ENCODE measurements at places on chromosomes 6 and 20.

- no peak for DNase-seq
Observed at GRCh38 chr20:43650997-43651525, 15.9 kb upstream of the MYBL2 start.

DNA sequence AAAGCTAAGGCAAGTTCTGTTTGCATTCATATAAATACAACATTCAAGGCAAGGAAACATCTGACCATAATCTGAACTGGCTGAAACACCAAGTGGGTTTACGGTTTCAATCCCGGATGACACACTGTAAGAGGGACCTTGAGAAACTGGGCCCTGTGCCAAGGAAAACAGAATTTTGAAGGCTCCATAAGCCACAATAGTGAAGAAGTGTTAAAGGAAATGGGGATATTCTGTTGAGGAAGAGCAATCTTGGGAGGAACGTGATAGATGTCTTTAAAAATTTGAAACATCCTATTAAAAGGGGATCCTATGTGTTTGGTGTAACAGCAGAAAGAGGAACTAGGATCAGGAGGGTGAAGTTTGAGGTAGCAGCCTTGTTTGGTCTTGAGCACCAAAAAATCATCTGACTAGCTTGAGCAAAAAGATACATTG is 82.4 kb upstream of the TAB2 start:
- DNase-seq = no peak

DNA sequence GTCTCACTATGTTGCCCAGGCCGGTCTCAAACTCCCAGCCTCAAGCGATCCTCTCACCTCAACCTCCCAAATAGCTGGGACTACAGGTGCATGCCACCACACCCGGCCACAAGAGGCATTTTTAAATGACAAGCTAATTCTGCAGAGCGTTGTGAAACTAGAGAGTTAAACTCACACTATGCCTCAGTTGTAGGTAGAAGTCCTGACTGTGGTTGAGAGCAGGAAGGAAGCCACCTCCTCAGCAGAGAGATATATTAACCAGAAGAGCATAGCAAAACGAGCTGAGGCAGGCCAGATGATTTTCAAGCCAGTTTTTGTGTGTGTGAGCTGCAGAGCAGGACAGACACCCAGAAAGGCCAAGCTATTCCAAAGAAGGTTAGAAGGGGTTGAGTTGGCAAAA is 150.3 kb downstream of the MBOAT1 start:
- no peak for DNase-seq

- peak; percentile 40 for DNase-seq
Observed at GRCh38 chr6:159042003-159042825, 2.6 kb downstream of the TAGAP start.

GRCh38 chr20:56788041-56788670 is 159.1 kb downstream of the TFAP2C start:
- DNase-seq = no peak

GRCh38 chr6:137964876-137965275 is 97.8 kb downstream of the TNFAIP3 start:
- DNase-seq = no peak

GRCh38 chr6:150189122-150189521 is 46.3 kb downstream of the PPP1R14C start:
- no peak for DNase-seq

- DNase-seq = no peak
Observed at GRCh38 chr20:38248133-38248532, 12.4 kb downstream of the KIAA1755 start.

GRCh38 chr20:36666181-36666740 is 20.3 kb upstream of the SLA2 start:
- DNase-seq = no peak

GRCh38 chr6:109339906-109340678 is 42.2 kb downstream of the CD164 start:
- DNase-seq = no peak

DNA sequence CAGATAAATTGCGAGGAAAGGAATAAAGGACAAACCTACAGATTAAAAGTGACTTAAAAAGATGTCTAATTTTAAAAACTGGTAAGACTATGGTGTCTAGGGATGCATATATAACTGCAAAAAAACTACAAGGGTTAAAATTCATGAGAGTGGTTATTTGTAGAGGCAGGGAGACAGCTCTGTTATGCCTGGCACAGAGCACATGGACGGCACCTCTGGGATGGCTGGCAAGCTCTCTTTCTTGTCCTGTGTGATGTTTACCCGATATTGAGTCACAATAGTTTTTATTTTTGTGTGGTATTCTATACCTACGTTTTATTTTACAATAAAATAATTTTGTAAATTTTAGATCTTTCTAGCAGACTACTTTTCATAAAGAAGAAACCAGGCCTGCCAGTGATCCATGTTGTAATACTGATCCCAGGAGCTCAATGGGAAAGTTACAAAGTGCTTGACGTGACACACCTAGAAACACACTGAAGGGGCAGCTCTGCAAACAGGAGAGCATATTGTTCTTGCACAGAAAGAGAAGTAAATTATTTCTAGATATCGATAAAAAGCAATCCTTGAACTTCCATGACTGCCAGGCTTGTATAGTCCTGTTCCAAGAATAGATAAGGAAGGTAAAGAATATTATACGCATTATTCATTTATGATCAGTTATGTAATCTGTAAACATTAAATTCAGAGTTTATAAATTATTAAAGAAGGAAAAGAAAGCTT is 290.0 kb downstream of the PTPRK start:
- no peak for DNase-seq

DNA sequence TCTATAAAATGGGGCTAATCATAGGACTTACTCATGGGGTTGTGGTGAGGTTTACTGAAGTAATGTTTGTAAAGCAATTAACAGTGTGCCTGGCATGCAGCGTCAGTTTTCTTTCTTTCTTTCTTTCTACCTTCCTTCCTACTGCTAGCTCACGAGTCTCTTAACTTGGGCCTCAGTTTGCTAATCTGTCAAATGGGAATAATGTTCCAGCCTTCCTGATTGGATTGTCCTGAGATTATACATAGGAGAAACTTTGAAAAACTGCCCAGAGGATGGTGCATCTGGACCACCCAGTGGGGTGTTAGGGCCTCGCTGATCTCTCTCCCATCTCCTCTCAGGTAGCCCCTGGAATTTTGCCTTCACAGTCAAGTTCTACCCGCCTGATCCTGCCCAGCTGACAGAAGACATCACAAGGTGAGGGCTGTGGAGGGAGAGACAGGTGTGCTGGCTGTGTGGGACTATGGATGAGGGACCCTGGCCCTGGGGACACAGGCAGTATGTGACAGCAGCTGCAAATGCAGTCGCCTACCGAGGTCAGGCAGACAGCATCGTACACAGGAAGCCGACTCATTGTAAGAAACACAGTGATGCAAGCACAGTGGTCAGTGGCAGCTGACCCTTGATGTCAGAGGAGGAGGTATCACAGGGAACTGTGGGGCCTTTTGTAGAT is 27.5 kb downstream of the EPB41L1 start:
- no peak for DNase-seq

GRCh38 chr6:42898891-42899361 is 16.9 kb upstream of the PTCRA start:
- no peak for DNase-seq

DNA sequence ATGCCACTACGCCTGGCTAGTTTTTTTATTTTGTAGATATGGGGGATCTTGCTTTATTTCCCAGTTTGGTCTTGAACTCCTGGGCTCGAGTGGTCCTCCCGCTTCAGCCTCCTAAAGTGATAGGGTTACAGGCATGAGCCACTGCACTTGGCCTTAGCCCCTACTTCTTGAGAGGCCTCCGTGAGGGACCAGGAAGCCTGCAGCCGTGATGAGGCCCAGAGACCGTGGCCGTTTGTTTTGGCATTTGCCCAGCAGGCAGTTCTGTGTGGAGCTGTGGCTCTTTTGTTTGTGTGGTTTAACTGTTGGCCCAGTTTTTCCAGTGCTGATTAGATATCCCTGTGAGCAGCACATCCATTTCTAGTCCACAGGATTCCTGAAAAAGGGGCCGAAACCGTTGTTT is 39.8 kb downstream of the SRSF3 start:
- DNase-seq = no peak

DNA sequence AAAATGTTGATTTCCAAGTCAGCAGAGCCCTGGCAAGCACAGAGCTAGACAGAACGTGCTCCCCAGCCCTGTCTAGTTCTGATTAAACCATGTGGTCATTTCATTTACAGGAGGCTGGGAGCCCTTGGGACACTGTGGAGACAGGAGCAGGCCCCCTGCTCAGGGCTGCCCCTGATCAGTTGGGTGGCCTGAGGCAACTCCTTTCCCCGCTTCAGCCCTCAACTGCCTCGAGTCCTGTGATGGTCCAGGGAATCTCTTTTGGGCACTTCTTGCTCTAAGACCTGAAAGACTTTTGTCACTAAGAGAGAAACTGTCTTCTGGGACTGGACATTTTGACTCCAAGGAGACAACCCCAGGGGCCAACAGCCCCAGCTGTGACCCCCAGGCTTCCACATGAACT is 13.5 kb downstream of the DYNLRB1 start:
- no peak for DNase-seq

DNA sequence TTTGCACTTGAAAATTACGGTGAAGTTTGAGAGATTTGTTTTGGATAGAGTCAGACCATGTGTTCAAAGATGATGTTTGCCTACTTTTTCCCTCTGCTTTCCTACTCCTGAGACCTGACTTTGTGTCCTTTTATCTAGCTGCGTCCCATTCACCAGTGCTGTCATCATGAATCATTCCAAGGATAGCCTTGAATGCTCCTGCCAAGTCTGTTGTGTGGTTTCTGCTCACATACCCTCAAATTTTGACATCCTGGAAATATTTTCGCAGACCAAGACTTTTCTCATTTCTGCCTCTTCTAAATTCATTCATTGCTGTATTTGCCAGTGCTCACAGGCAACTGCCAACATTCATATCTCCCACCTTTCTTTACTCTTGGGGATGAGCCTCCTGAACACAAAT is 175.9 kb upstream of the SCGN start:
- no peak for DNase-seq

- no peak for DNase-seq
Observed at GRCh38 chr20:33445881-33446625, 2.5 kb upstream of the SNTA1 start.

DNA sequence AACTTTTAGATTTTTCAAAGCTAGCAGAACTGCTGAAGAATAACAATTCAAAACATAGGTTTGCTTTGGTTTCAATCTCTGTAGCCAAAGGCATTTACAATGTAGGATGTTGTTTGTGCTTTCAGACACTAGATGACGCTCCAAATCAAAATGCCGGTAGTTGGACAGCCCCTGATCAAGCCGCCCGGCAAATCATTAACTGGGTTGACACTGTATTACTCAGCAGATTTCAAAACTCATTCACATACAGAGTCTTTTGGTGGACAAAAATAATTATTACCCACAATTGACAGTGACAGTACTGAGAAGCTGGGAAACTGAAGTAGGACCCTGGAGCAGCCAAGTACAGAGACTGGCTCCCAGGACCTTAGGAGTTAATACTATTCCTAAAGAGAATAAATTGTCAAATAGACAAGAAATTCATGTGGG is 21.3 kb upstream of the HFE start:
- no peak for DNase-seq

- DNase-seq = no peak
Observed at GRCh38 chr6:46996860-46997641, 45.1 kb downstream of the ADGRF1 start.

DNA sequence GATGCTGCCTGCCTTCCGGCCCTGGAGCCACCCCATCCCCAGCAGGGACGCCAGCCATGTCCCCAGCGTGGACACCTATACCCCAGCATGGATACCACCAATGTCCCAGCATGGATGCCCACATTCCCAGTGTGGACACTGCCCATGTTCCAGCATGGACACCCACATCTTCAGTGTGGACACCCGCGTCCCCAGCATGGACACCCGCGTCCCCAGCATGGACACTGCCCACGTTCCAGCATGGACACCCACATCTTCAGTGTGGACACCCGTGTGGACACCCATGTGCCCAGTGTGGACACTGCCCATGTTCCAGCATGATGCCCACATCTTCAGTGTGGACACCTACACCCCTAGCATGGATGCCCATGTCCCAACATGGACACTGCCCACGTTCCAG is 7.1 kb upstream of the FRMD1 start:
- no peak for DNase-seq
